ENCODE measurements at places on chromosomes 7 and 10. TPM values are rescaled to one million over a fixed set of nuclear protein-coding genes. Genes with fewer than 3 reads are reported as not detected.
A peak's percentile ranks its signal among the peaks of the same experiment; 100 is the strongest.

DNA sequence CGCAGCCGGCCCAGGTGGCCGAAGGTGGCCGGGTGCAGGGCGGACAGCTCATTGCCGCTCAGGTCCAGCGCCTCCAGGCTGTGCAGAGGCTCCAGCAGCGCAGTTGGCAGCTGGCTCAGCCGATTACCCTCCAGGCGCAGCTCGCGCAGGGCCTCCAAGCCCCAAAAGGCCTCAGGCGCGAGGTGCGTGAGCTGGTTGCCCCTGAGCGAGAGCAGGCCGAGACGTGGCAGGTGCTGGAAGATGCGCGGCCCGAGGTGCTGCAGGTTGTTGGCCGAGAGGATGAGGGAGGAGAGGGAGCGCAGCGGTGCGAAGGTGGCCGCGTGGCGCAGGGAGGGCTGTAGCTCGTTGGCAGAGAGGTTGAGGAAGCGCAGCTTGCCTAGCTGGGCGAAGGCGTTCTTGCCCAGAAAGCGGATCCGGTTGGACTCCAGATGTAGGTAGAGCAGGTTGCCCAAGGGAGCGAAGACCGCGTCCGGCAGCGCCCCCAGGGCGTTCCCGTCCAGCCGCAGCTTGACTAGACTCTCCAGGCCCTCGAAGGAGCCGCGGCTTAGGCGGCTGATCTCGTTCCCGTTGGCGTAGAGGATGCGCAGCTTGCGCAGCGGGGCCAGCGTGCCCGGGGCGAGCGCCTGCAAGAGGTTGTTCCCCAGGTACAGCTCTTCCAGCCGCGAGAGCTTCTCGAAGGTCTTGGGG lies 923 bp downstream of the TRIL start:
- DNase-seq = peak; percentile 50

BZW2 gene
- 16.5 TPM for total RNA-seq

ASB10 gene
- total RNA-seq = not detected

DNA sequence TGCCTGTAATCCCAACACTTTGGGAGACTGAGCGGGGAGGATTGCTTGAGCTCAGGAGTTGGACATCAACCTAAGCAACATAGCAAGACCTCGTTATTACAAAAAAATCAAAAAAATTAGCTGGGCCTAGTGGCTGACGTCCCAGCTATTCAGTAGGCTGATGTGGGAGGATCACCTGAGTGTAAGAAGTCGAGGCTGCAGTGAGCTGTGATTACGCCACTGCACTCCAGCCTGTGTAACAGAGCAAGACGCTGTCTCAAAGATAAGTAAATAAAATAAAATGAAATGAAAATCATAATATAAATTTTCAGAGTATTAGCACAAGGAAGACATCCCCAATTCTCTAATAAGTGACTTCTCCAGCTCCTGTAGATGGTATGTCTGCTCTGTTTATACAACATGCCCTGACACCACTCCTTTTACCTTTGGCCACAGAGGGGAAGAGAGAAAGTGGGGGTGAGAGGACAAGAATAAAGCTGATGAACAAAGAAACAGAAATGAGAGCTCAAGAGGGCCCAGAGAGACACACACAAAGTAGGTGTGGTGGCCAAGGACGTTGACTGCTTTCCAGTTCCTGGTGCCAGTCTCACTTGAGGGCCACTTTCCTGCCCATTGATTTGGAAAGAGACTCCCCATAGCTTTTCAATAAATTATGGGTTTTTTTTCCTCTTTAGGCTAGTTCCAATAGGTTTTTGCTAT lies 62.9 kb downstream of the PTTG1IP2 start:
- no peak for DNase-seq

- DNase-seq = no peak
These were observed 335.9 kb downstream of the GFRA1 start for GRCh38 chr10:115936926-115937767.

DNA sequence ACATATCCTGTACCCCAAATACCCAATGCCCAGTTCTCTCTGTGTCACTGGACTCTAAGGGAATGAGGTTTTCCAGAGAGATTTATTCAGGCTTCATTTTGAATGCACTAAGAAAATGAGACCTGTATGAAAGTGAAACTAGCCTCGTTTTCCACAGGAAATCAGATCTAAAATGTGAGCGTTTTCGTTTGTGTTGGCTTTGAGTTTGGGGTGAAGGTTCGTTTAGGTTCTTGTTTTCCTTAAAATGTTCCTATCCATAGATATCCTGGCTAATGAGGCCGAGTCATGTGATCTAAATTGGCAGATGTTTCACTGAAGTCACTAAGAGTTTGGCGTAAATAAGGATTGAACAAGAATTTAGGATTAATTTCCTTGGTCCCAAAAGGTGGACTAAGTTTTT lies 90.9 kb upstream of the BMPER start:
- DNase-seq = no peak

DNA sequence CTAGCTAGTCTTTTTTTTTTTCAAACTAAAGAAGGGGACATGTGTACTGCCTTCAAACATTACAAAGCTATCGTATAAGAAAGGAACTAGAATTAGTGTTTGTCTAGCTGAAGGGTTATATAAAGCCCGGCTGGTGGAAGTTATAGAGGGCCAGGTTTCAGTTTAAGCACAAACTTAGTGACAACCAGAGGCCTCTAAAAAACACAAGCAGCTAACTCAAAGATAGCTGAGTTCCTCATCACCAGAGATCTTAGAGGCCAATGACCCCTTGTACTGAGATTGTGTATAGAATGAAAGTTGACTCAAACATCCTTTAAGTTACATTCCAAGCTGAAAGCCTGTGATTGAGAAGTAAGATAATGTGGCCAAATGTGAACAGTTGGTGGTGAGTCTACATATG lies 28.1 kb upstream of the SGMS1 start:
- DNase-seq = no peak

CTTNBP2 gene
- total RNA-seq = 25.9 TPM

DNA sequence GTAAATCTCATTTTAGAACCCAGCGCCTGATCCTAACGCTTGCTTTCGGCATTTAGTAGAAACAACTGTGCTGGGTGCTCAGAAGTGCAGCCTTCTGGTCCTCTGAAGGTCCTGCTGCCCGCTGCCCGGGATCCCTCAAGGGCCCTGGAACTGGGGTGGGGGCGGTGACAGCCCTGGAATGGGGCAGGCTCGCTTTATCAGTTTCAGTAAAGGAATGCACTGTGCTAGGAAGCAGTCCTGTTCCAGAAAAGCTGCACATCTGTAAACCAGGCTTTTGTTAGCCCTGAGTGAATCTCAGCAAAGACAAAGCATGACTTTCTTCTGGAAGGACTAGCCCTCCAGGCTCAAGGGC lies 254.6 kb downstream of the TNS3 start:
- DNase-seq = no peak

GARIN1A gene
- not detected for total RNA-seq

CLRN3 gene
- not detected for total RNA-seq

KAZALD1 gene
- not detected for total RNA-seq

- no peak for DNase-seq
These were observed 262.9 kb downstream of the SNX13 start for GRCh38 chr7:17677408-17677807.

DNA sequence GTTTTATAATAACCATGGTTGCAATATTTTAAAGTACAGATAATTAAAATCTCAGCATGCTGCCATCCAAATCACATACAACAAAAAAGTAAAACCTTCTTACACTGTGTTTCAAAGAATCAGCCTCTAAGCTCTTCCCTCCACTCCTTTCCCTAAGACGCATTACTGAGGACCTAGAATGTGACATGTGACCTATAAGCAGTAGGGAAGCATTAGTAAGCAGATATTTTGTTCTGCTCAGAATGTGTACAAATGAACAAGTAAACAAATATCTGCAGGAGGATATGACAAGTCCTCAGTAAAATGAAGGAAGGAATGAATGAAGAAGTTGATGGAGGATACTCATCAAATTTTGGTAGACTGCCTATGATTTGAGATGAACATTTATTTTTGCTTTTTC lies 49.1 kb downstream of the RAB11FIP2 start:
- no peak for DNase-seq

DNA sequence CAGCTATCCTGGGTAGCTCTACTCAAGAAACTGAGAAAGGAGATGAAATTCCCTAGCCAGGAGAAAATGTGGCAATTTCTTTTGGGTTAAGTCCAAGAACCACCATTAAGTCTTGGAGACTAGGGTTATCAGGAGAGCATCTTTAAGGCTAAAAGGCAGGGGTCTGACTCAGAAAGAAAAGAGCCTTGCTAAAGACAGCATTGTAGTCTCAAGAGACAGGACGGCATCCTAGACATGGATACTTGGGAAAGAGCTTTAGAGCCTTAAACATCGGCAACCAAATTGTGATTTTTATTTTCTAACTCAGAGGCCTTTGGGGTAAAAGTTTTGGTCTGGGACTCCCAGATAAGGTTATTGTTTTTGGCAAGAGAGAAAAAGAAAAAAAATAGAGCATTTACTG lies 83.1 kb downstream of the FAS start:
- DNase-seq = no peak

DNA sequence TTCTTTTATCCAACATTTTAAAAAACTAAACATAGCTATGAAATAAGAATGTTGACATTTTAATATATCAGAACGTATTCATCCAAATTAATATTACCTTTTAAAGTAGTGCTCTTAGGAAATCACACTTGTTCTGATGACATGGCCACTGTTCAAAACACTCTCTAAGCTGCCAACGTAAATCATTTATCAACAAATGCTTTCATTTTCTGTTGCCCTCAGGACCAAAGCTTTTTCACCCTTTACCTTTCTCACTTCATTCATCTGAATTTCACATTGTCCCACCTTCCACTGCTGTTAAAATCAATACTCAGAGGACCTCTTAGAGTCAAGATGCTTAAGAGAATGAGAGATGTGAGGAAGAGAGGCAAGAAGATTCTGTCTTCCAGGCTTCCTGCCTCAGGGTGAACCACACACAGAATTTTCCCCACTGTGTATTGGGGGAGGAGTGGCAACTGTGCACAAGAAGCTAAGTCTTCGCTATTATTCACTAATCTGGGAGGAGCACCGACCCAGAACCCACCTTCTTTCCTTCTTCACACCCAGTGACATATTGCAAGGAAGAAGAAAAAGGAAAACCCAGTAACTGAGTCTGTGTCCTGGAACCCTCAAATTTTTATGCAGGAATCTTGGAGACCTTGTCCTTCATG lies 21.0 kb downstream of the HIBADH start:
- no peak for DNase-seq

DNA sequence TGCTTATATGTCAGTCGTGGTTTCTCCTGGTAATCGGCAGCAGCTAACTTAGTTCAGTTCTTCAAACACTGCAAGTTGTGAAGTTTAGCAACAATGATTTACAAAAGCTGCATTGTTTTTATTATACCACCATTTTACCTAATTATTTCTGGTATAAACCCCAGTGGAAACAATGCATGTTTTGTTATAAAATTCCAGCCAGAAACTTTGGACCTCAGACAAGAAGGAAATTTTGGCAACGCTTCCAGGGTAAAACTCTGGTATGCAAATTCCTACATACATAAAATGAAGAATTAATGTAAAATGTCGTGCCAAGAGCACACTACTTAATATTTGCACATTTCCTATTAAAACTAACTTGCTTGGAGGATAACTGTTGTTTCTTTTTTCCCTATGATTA lies 277.4 kb upstream of the LYZL1 start:
- no peak for DNase-seq

DYDC2 gene
- not detected for total RNA-seq
